ENCODE measurements at places on chromosomes 11 and 22. TPM values are rescaled to one million over a fixed set of nuclear protein-coding genes. Genes with fewer than 3 reads are reported as not detected.

DNA sequence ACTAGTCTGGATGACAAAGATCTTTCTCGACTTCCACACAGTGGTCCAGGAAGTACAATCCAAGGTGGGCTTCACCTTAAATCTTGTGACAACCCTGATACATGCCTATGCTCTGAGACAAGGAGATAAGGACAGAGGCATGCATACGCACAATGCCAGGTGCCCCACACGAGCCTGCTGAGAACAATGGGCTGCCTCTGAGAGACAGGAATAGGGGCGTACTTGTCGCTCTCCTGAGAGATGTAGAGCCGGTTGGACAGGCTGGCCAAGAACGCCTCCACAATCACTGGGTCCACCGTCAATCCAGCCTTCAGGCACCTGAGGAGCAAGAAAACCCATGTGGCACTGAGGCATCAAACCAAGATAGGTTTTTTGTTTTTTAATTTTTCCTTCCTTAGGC is 25.5 kb downstream of the SERPIND1 start:
- DNase-seq, result no peak

DNA sequence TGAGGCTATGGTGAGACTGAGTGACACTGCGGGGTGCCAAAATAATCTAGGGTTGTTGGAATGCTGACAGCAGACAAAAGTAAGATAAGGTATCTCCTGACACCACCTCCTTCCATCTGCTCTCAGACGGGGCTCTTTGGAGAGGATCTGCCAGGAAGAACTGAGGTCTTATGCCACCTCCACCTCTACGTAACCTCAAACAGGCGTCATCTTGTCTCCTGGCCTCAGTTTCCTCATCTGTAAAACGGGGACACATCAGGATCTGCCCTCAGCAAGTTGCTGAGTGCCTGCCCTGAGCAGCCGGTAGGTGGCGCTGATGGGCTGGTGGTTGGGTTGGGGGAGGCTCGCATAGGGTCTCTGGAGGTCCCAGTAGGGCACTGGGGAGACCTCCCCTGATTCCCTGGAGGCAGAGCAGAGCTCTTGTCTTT is 1.7 kb upstream of the MYEOV start:
- peak; percentile 56 for DNase-seq

- DNase-seq, result no peak
Measured at GRCh38 chr11:44381261-44381660, 71.3 kb upstream of the ALX4 start.

DNA sequence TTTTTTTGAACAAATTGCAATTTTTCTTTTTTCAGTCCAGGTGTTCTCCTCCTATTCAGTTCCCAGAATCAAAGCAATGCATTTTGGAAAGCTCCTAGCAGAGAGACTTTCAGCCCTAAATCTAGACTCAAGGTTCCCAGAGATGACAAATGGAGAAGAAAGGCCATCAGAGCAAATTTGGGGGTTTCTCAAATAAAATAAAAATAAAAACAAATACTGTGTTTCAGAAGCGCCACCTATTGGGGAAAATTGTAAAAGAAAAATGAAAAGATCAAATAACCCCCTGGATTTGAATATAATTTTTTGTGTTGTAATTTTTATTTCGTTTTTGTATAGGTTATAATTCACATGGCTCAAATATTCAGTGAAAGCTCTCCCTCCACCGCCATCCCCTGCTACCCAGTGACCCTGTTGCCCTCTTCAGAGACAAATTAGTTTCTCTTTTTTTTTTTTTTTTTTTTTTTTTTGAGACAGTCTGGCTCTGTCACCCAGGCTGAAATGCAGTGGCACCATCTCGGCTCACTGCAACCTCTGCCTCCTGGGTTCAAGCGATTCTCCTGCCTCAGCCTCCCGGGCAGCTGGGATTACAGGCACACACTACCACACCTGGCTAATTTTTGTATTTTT is 6.2 kb upstream of the UBE4A start:
- DNase-seq, result no peak

- DNase-seq, result no peak
Measured at GRCh38 chr11:33941637-33942160, 49.8 kb upstream of the LMO2 start.

DNA sequence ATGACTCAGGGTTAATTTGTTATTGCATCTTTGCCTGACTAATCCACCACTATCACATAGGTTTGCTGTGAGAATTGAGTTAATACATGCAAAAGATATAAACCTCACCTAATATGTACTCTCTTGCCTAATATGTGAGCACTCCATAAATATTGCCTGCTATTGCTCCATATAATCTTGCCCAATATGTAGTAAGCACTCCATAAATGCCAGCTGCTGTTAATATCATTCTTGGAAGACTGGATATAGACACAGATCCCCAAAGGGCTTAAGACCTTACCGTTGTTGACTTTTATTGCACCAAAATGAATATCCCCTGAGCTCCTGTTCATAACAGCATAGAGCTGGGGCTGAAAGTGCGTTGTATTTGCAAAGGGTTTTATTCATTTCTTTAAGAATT is 27.0 kb upstream of the LRRC55 start:
- no peak for DNase-seq

- DNase-seq, result no peak
Measured at GRCh38 chr11:123707206-123707605, 34.3 kb downstream of the ZNF202 start.

- peak; percentile 42 for DNase-seq
Measured at GRCh38 chr22:40147388-40148176, 30.1 kb upstream of the TNRC6B start.

GRCh38 chr22:40444178-40444831 is 73.9 kb downstream of the SGSM3 start:
- no peak for DNase-seq

GRCh38 chr11:1234771-1235305 is 12.0 kb downstream of the MUC5B start:
- DNase-seq, result peak; percentile 1

DNA sequence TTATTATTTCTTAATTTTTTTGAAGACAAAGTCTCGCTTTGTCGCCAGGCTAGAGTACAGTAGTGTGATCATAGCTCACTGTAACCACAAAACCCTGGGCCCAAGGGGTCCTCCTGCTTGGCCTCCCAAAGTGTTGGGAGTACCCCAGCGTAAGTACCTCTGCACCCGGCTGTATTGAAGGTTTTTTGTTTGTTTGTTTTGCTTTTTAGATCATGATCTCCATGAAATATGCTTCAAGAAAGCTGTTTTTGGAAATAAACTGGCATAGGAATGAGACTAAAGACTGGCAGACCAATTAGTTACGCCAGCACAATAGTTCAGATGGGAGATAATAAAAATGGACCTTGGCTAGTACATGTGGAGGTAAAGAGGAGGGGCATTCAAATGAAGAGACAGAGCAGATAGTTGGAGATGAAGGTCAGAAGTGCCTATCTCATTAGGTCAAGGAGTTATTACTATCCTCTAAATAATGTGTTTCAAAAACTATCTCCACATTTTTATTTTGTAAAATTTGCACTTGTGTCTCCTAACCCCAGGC is 4.1 kb upstream of the MRPL48 start:
- no peak for DNase-seq

OTOG gene
- 0.34 TPM for total RNA-seq

RIC3 gene
- total RNA-seq, result 29.5 TPM

AMOTL1 gene
- total RNA-seq, result 22.6 TPM

KCNQ1 gene
- 0.99 TPM for total RNA-seq

ZNF74 gene
- total RNA-seq, result 19.4 TPM

GSTT2B gene
- 0.19 TPM for total RNA-seq
